GM23248 (cell line): ENCODE measurements at places on chromosomes 12 and 14. TPM values are rescaled to one million over a fixed set of nuclear protein-coding genes. Genes with fewer than 3 reads are reported as not detected.

GRCh38 chr12:107749083-107749482 is 11.9 kb downstream of the PRDM4 start:
- peak; percentile 68 for DNase-seq

DNA sequence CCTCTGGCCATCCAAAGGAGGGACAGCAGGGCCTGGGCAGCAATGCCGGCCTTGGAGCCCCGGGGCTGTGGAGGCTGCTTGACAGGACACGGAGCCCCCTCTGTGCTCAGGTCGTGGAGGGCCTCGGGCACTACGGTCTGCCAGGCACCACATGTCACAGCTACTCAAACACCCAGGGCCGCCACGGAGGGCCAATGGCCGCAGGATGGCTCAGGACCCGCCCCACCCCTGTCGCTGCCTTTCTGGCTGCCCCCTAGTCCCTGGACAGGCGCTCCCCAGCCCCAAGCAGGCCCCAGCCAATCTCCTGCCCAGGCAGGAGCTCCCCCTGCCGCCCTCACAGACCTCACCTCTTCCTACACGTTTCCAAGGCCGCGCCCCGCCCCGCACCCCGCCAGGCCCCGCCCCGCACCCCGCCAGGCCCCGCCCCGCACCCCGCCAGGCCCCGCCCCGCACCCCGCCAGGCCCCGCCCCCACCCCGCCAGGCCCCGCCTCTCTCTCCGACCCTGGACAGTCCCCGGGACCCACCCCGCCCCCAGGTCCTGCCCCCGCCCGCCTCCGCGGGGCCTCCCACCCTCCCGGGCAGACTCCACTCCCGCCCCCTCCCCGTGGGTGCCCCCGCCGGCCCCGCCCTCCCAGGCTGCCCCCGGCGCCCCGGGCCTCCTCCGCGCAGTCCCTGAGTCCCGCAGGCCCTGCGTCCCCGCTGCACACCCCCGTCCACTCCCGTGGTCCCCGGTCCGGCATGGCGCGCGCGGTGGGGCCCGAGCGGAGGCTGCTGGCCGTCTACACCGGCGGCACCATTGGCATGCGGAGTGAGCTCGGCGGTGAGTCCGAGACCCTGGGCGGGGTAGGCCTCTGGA is at the start of gene ASPG:
Gene ASPG, plus strand, starts transcription at position 669 of the 857 bp plus-strand sequence. Its CDS starts 71 bp downstream, at position 740.
- DNase-seq = no peak

TTC6 gene
- total RNA-seq = not detected in 2 replicates

FAM181A gene
- total RNA-seq = not detected in 2 replicates

SLCO1B1 gene
- total RNA-seq = not detected in 2 replicates

SETD1B gene
- 2.0 and 2.7 TPM in 2 replicates for total RNA-seq

DBX2 gene
- not detected in 2 replicates for total RNA-seq

RAB35 gene
- 32.0 and 37.1 TPM in 2 replicates for total RNA-seq

DNA sequence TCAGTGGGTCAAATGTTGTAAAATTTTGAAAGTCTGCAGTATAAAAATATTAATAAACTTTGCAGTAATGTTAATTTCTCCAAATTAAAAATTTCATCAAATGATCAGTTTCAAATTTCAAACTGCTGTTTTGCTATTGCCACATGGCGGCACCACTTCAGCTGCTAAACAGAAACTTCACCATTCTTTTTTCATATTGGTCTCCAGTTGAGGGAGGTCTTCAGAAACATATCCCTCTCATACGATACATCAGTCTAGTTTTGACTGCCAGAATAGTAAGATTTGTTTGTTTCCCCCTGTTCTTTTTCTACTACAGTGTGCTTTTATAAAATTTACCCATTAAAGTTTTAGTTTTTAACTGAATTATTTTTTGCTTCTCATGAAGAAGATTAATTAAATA is 4.2 kb upstream of the TRHDE start:
- DNase-seq = peak; percentile 33
